ENCODE measurements at places on chromosomes 12 and 14.

DNA sequence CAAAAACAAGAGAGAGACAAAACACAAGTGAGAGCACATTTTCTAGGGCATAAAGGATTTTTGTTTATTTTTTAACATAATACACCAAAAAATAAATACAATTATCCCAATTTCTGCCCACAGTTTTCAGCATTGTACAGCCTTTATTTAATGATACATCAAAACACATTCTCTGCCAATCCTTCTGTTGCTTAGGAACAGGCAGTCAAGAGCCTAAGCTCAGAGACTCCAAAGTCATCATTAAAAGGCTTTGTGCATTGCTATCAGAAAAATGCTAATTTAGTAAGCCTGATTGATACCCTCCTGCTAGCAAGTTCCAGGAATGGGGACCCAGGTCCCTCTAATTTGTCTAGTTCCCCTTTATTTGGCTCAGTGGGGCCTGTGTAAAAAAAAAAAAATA is 536.5 kb downstream of the RPS29 start:
- no peak overlapping the region for H3K27ac ChIP-seq
- no peak for DNase-seq
- no peaks in the 10 kb centered on the region for H3K36me3 ChIP-seq
- H3K4me3 ChIP-seq, result no peak overlapping the region
- H3K4me1 ChIP-seq, result no peaks in the 10 kb centered on the region

DNA sequence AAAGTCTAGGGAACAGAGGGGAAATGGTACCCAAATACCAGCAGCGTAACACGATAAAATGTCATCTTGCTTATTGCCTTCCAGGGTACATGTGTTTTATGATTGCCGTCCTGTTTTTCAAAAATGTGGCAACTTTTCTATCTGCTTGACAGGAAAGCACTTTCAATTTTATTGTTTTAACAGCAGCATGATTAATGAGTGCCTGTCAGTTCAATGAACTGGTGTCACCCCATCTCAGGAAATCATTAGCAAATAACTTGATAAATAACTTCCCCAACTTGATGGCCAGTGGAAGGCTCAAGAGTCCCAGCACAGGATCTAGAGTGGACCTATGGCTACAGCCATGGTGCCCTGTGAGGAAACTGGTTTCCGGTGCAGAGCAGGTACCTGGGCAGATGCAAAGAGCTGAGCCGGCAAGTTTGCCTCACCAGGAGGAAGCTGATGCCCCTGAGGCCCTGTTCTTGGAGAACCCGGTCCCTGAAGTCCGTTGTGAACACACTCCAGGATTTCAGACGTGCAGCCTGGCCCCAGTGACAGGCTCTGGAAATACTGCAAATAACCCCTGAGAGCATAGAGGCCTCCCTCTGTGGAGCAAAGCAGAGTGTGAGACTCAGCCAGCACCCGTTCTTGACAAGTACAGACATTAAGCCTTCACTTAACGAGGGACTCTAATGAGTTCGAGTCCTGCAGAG is 173.5 kb upstream of the SFSWAP start:
- DNase-seq, result no peak
- no peak overlapping the region for H3K27ac ChIP-seq
- H3K27me3 ChIP-seq, result no peaks in the 10 kb centered on the region
- H3K4me3 ChIP-seq, result no peak overlapping the region
- peaks cover 4% of the 10 kb centered on the region for H3K4me1 ChIP-seq
- H3K36me3 ChIP-seq, result no peaks in the 10 kb centered on the region

DNA sequence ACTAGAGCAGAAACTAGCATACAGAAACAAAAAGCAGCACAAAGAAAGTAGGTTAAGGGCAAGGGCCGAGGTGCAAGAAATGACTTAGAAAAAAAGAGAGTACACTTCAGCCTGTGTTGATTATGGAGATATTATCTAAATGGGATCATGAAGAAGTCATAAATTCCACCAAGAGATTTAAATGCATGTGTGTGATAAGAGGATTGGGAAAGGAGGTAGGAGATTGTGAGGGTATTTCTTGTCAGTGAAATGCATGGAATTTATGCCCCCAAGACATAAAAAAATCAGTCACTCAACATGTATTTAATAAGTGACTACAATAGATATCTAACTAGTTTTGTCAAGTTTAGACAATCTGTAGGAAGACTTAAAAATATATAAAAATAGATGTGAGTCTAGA is 976.2 kb upstream of the LRFN5 start:
- no peaks in the 10 kb centered on the region for H3K36me3 ChIP-seq
- no peaks in the 10 kb centered on the region for H3K27me3 ChIP-seq
- H3K4me3 ChIP-seq, result no peak overlapping the region
- H3K27ac ChIP-seq, result no peak overlapping the region
- H3K4me1 ChIP-seq, result no peaks in the 10 kb centered on the region

GRCh38 chr14:93044556-93044955 is 71.2 kb downstream of the ITPK1 start:
- H3K27me3 ChIP-seq, result peaks cover 2% of the 10 kb centered on the region
- no peak overlapping the region for H3K4me3 ChIP-seq
- no peak for DNase-seq
- H3K27ac ChIP-seq, result no peak overlapping the region
- H3K36me3 ChIP-seq, result peaks cover 4% of the 10 kb centered on the region

- H3K4me3 ChIP-seq, result no peak overlapping the region
- H3K4me1 ChIP-seq, result no peaks in the 10 kb centered on the region
- H3K27me3 ChIP-seq, result no peaks in the 10 kb centered on the region
- DNase-seq, result no peak
These were observed 253.3 kb downstream of the ATXN7L3B start for GRCh38 chr12:74790931-74791330.

All from activated T-helper 1 cell treated with anti-CD3 and anti-CD28 coated beads, Interleukin-12 subunit alpha, Interleukin-12 subunit beta, Interleukin-2, Interleukin-4 antibody, amounts not matched to agents 30 ng/mL and 10 ng/mL and 1 ng/mL, durations not matched to agents 14 hours and 24 hours and 36 hours (primary cell).